ENCODE measurements at places on chromosomes 7 and 10. TPM values are rescaled to one million over a fixed set of nuclear protein-coding genes. Genes with fewer than 3 reads are reported as not detected.

- no peaks in the 10 kb centered on the region for H3K27me3 ChIP-seq
- DNase-seq: no peak
- H3K27ac ChIP-seq: no peak overlapping the region
- H3K4me3 ChIP-seq: no peak overlapping the region
- H3K4me1 ChIP-seq: no peaks in the 10 kb centered on the region
Observed at GRCh38 chr7:133480868-133481267, 228.0 kb downstream of the EXOC4 start.

DNA sequence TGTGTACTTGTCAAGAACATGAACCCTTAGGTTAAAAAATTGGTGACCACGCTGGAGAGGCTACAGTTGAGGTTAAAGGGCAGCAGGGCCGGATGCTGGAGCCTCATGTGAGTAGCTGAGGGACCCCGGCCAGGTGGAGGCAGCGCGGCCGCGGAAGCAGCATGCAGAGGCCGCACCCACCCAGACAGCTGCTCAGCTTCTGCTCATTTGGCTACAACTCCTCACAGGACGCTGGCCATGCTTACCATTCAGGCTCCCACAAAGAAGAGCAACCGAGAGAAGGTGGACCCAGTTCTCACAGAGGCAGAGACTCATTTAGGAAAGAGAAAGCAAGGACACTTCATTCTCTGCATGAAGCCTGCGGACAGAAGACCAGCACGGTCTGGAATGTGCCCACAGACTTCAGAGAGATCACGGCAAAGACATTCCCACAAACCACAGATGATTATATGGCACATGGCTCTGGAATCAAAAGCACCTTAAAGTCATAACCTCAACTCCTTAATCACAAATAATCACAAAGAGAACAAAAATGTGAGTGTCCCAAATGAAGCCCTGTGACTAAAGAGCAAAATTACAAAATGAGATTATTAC is 94.4 kb downstream of the VOPP1 start:
- DNase-seq: no peak
- H3K36me3 ChIP-seq: no peaks in the 10 kb centered on the region
- H3K4me3 ChIP-seq: no peak overlapping the region
- no peaks in the 10 kb centered on the region for H3K4me1 ChIP-seq

The TSPAN15 gene
- total RNA-seq: 86.5 TPM

The SDHAF3 gene
- 16.8 TPM for total RNA-seq

GRCh38 chr7:114830952-114831351 is 90.9 kb upstream of the MDFIC start:
- H3K36me3 ChIP-seq: no peaks in the 10 kb centered on the region
- no peaks in the 10 kb centered on the region for H3K27me3 ChIP-seq
- peaks cover 12% of the 10 kb centered on the region for H3K4me1 ChIP-seq

The GIMAP6 gene
- not detected for total RNA-seq

GRCh38 chr10:69769395-69769992 is 32.2 kb upstream of the COL13A1 start:
- peaks cover 5% of the 10 kb centered on the region for H3K4me1 ChIP-seq
- DNase-seq: peak; percentile 28
- H3K4me3 ChIP-seq: no peak overlapping the region
- no peak overlapping the region for H3K27ac ChIP-seq

The GDF2 gene
- not detected for total RNA-seq

DNA sequence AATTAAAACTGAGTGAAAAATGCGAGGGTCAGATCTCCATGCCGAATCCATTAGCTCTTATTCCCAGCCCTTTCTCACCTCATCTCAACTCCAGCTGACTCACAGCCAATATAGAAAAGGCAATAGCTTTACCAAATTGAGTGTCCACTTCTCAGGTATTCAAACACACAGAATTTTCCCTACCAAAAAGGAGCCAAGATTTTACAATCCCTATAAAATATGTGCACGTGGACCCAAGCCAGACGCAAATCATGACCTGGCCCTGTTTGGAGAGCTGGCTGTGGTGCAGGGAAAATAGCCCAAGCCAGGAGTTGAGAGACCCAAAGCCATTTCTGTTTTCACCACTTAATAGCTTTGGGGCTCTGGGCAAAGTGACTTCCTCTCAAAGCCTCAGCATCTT is 379.7 kb upstream of the AUTS2 start:
- no peak for DNase-seq
- H3K27me3 ChIP-seq: no peaks in the 10 kb centered on the region
- H3K36me3 ChIP-seq: no peaks in the 10 kb centered on the region

GRCh38 chr7:25638590-25639244 is 410.4 kb upstream of the NPVF start:
- no peak for DNase-seq
- H3K4me3 ChIP-seq: no peak overlapping the region
- no peaks in the 10 kb centered on the region for H3K27me3 ChIP-seq
- no peaks in the 10 kb centered on the region for H3K4me1 ChIP-seq

GRCh38 chr7:112288301-112288700 is 81.8 kb downstream of the ZNF277 start:
- H3K36me3 ChIP-seq: no peaks in the 10 kb centered on the region
- no peak for DNase-seq
- H3K4me1 ChIP-seq: no peaks in the 10 kb centered on the region
- H3K4me3 ChIP-seq: no peak overlapping the region
- H3K27ac ChIP-seq: no peak overlapping the region
- no peaks in the 10 kb centered on the region for H3K27me3 ChIP-seq

DNA sequence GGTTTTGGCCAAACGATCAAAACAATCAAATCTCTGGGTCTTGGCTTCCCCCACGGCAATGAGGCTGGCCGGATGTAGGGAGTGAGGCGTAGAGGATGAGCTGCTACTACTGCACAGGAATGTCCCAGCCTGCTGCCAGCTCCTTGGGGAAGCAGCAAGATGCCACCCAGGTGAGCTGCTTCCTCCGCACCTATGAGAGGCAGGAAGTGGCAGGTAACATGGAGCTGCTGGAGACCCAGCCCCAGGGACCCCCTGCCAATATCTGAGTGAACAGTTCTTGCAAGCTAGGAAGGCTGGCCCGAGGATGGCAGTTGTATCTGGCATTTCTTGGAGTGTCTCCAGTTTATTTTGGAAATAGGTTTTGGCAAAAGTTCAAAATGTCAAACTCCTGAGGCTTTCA is 413.5 kb downstream of the DNAJB6 start:
- H3K27me3 ChIP-seq: no peaks in the 10 kb centered on the region
- no peak overlapping the region for H3K4me3 ChIP-seq
- no peak overlapping the region for H3K27ac ChIP-seq
- no peak for DNase-seq
- H3K36me3 ChIP-seq: no peaks in the 10 kb centered on the region
- H3K4me1 ChIP-seq: no peaks in the 10 kb centered on the region

The CNPY1 gene
- not detected for total RNA-seq

DNA sequence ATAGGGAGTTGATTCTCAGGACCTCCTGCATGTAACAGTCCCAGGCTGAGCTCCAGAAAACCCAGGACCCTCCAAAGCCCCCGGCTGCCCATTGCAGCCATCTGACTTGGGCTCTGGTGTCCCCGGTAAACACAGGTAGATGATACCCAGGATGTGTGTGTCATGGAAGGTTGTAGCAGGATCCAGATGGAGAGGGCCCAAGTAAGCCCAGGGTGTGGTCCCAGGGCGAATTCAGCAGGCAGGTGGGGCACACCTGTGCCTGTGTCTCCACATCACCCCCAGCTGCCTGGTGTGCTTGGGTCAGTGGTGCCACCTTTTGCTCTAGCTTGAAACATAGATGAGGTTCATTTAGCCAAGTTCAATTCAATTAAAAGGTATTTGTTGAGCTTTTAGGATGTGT is 524.1 kb downstream of the GLRX3 start:
- no peaks in the 10 kb centered on the region for H3K27me3 ChIP-seq
- no peaks in the 10 kb centered on the region for H3K4me1 ChIP-seq
- DNase-seq: no peak
- H3K27ac ChIP-seq: no peak overlapping the region
- H3K36me3 ChIP-seq: no peaks in the 10 kb centered on the region

GRCh38 chr7:28509251-28510025 is 97.1 kb downstream of the CREB5 start:
- no peak overlapping the region for H3K27ac ChIP-seq
- DNase-seq: no peak
- H3K4me3 ChIP-seq: no peak overlapping the region
- no peaks in the 10 kb centered on the region for H3K36me3 ChIP-seq

The POLR2J2 gene
- 13.7 TPM for total RNA-seq

- peak; percentile 56 for DNase-seq
- no peak overlapping the region for H3K4me3 ChIP-seq
- peak overlapping the region; percentile 66 for H3K27ac ChIP-seq
- H3K27me3 ChIP-seq: no peaks in the 10 kb centered on the region
- H3K4me1 ChIP-seq: peaks cover 59% of the 10 kb centered on the region
Observed at GRCh38 chr10:48377751-48378530, 71.5 kb downstream of the MAPK8 start.

DNA sequence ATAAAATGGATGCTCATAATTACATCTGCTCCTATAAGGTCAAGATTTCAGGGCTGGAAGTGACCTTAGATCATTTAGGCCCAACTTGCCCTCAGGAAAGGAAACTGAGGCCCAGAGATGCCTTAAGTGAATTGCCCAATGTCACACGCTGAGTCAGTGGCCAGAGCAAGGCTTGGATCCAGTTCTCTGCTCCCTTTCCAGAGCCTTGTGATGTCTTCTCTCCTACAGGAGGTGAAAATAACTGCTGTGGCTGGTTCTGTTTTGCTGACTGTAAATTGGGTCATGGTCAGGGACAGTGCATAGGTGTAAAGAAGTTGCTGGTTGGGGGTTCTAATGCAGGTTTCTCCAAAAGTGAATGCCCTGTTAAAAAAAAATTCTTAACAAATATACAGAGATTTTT is 91.3 kb downstream of the TCF7L2 start:
- no peak for DNase-seq
- H3K27ac ChIP-seq: no peak overlapping the region
- no peaks in the 10 kb centered on the region for H3K4me1 ChIP-seq
- H3K27me3 ChIP-seq: no peaks in the 10 kb centered on the region
- H3K4me3 ChIP-seq: no peak overlapping the region
- no peaks in the 10 kb centered on the region for H3K36me3 ChIP-seq

- H3K36me3 ChIP-seq: no peaks in the 10 kb centered on the region
- DNase-seq: no peak
- H3K27ac ChIP-seq: no peak overlapping the region
- no peaks in the 10 kb centered on the region for H3K27me3 ChIP-seq
- H3K4me1 ChIP-seq: no peaks in the 10 kb centered on the region
- H3K4me3 ChIP-seq: no peak overlapping the region
Observed at GRCh38 chr7:87127019-87127418, 25.2 kb upstream of the DMTF1 start.

The PRKAR2B gene
- total RNA-seq: 0.07 TPM

GRCh38 chr10:125521721-125522680 is 161.0 kb downstream of the TEX36 start:
- H3K36me3 ChIP-seq: no peaks in the 10 kb centered on the region
- H3K27ac ChIP-seq: no peak overlapping the region
- H3K4me1 ChIP-seq: no peaks in the 10 kb centered on the region
- peak; percentile 52 for DNase-seq
- H3K4me3 ChIP-seq: no peak overlapping the region

DNA sequence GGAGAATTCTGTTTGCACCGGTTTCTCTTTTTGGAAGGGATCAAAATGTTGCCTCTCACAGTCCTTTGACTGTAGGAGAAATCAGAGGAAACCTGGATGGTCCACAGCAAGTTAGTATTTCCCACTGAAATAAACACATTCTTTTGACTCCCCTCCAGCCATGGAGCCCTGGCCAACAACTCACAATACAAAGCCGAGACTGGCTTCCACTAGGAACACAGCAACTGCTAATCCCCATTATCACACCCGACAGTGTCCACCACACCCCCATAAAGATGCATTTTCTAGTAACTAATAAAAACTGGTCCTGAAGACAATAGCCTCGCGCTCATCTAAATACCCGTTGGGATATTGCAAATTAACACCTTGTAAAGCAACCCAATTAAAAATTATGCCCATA is 798 bp upstream of the MACROH2A2 start:
- no peak overlapping the region for H3K4me3 ChIP-seq
- H3K4me1 ChIP-seq: peaks cover 13% of the 10 kb centered on the region
- no peak overlapping the region for H3K27ac ChIP-seq

The POM121 gene
- total RNA-seq: 83.1 TPM

- DNase-seq: no peak
- H3K4me3 ChIP-seq: peak overlapping the region; percentile 12
Observed at GRCh38 chr10:124448696-124449169, 1.1 kb downstream of the NKX1-2 start.

- no peak for DNase-seq
- peaks cover 4% of the 10 kb centered on the region for H3K4me1 ChIP-seq
- H3K4me3 ChIP-seq: no peak overlapping the region
- H3K27ac ChIP-seq: no peak overlapping the region
Observed at GRCh38 chr10:84375011-84375410, 46.6 kb downstream of the CCSER2 start.

DNA sequence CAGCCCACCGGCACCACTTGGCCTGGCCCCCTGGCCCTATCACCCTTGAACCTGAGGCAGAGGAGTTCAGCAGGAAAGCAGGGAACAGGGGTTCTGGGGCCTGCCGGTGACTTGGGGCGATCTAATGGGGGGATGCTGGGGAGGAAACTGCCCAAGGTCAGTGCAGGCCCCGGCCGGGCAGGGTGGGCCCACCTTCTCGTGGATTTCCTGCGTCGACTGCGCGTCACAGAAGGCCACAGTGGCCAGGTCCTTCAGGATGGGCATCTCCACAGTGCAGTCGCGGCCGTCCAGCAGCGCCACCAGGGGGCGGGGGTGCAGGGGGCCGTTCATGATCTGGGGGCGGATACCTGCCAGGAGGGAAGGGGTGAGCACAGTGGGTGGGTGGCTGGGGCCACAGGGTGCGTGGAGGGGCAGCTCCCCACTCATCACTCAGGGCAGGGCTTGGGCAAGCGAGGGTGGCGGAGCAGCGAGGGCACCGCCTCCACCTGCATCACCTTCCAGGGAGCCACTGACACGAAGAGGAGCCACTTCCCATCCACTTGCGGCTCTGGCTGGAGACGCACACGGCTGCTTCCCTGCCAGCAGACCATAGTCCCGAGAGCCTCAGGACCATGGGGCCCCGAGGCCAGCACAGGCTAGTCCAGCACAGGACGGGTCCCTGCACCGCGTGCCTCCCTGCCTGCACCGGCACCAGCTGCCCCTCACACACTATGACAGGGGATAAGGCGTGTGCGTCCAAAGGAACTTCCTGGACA is 61.4 kb downstream of the ZRANB1 start:
- no peak overlapping the region for H3K27ac ChIP-seq
- no peaks in the 10 kb centered on the region for H3K27me3 ChIP-seq
- peak; percentile 30 for DNase-seq
- peaks cover 2% of the 10 kb centered on the region for H3K36me3 ChIP-seq

DNA sequence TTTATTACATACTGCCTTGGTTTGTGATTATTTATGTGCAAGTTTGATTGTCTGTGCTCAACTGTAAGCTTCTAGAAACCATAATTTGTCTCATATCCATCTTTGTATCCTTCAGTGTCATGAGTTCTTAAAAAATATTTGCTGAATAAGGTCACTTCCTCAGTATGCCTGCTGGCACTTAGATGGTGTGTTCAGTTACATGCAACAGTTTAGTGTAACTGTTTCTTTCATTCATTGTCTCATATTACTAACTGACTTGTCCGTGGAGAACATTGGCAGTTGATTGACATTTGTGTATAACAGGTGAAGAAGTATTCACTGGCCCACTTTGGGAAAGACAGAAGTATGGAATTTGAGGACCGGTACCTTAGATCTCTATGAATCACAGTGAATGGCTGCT is 236.9 kb downstream of the PRKG1 start:
- H3K27me3 ChIP-seq: no peaks in the 10 kb centered on the region
- peaks cover 7% of the 10 kb centered on the region for H3K4me1 ChIP-seq
- no peak for DNase-seq
- no peak overlapping the region for H3K27ac ChIP-seq
- H3K36me3 ChIP-seq: no peaks in the 10 kb centered on the region

- H3K27me3 ChIP-seq: no peaks in the 10 kb centered on the region
- no peaks in the 10 kb centered on the region for H3K36me3 ChIP-seq
- no peak for DNase-seq
- H3K27ac ChIP-seq: no peak overlapping the region
- peaks cover 36% of the 10 kb centered on the region for H3K4me1 ChIP-seq
Observed at GRCh38 chr10:110323503-110323902, 18.8 kb upstream of the SMNDC1 start.

The CLEC5A gene
- not detected for total RNA-seq

Measured in Caco-2 (cell line).